ENCODE measurements at places on chromosomes 13 and 19. TPM values are rescaled to one million over a fixed set of nuclear protein-coding genes. Genes with fewer than 3 reads are reported as not detected.
A peak's percentile ranks its signal among the peaks of the same experiment; 100 is the strongest.

DNA sequence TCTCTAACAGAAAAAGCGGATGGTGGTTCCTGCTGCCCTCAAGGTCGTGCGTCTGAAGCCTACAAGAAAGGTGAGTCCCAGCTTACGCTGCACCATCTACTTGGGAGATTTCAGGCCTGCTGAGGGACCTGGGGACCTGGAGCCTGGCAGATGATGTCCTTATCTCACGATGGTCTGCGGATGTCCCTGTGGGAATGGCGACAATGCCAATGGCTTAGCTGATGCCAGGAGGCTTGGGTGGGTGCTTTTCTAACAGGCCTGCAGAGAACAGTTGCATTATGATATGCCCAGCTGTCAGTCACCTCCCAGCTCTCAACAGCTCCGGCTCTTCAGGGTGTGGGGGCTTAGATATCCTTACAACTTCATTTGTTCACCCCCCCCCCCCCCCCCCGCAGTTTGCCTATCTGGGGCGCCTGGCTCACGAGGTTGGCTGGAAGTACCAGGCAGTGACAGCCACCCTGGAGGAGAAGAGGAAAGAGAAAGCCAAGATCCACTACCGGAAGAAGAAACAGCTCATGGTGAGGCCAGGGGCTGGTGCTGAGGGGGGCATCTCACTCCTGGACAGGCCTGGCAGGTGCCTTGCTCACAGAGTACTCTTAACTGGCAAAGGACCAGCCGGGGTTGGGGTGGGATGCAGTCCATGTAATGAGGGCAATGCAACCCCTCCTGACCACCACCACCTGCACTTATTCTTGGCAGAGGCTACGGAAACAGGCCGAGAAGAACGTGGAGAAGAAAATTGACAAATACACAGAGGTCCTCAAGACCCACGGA, 3.8 kb downstream of the RPL13A start:
- no peaks in the 10 kb centered on the region for H3K27me3 ChIP-seq
- no peak overlapping the region for H3K4me3 ChIP-seq
- peaks cover 14% of the 10 kb centered on the region for H3K4me1 ChIP-seq
- no peak overlapping the region for H3K27ac ChIP-seq
- no peak for DNase-seq
- H3K36me3 ChIP-seq, result peaks cover 36% of the 10 kb centered on the region

DNA sequence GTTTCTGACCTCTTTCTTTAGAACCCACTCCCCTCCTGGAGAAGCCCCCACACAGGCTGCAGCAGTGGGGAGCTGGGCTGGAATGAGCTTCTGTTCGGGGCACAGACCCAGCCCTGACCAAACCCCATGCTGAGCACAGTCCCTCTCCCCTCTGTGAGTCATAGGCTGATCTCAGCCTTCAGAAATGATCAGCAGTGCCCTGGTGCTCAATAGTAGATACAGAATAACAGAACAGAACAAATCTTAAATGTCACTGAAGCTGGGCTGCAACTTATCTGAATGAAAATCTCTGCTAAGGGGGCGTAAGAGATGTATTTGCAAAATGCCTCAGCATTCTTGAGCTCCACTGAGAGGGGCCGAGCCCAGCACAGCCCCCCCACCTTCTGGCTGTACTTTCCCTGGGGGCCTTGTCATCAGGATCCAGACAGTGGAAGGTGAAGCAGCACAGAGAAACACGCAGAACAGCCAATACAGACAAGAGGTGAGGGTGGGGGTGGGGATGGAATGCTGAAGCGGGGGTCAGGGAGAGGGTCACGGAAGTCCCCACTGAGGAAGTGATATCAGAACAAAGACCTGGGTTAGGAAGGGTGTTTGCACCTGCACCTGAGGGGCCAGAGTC, 9.9 kb downstream of the ZNF665 start:
- DNase-seq, result peak; percentile 86
- peaks cover 15% of the 10 kb centered on the region for H3K4me1 ChIP-seq
- no peaks in the 10 kb centered on the region for H3K36me3 ChIP-seq
- peak overlapping the region; percentile 86 for H3K27ac ChIP-seq
- H3K27me3 ChIP-seq, result no peaks in the 10 kb centered on the region

DNA sequence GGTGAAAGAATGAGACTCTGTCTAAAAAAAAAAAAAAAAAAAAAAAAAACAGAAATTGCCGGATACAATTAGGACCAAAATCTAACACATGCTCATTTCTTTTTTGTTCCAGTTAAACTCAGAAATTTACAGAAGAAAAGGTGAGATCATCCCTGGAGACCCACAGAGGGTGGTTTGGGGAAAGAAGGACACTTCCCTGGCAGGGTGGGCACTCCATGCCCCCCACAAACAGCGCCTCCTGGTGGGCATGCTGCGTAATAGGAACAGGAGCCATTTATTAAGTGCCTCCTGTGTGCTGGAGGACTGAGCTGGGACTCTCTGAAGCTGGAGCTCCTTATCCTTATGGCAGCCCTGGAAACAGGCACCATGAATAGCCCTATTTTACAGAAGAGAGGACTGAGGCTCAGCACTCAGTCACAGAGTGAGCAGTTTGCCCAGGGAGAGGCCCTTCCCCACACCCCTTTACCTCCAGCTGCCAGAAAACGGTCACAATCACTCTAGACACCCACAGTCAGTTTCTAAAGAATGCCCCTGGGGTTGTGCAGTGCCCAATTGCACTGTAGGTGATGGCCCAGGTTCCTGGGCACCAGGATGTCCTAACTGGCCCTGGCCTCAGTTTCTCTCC, 10.1 kb downstream of the C19orf38 start:
- no peak for DNase-seq
- no peak overlapping the region for H3K4me3 ChIP-seq
- H3K36me3 ChIP-seq, result no peaks in the 10 kb centered on the region
- no peaks in the 10 kb centered on the region for H3K4me1 ChIP-seq
- no peaks in the 10 kb centered on the region for H3K27me3 ChIP-seq

Gene AMER2
- total RNA-seq, result 0.02 TPM

DNA sequence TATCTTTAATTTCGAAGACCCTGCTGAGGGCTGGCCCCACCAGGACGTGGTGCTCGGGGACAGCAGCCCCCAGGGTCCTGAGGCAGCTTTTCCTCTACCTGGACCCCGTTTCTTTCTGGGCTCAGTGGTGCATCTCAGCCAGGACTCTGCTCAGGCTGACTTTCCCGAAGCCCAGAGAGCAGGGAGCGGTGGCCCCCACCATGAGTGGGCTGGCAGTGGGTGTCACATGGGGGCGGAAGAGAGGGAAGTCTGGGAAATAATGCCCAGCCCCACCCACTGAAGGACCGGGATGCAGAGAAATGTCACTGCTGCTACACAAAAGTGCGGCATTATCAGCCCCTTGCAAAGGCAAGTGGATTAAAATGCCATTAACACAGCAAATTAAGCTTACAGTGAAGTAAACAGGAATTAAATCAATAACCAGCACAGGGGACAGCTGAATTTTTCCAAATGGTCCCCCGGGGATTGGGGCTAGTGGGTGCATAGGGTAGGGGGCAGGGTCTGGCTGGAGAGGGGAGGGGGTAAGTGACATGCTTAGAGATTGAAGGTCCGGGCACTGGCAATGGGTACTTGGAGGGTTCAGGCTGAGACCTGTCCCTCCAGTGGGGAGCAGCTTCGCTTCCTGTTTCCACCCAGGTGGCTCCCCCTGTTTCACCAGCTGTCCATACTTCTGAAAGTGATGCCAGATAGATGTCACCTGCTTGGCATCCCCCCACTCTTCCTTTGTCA, 177.3 kb downstream of the URI1 start:
- no peaks in the 10 kb centered on the region for H3K27me3 ChIP-seq
- no peak overlapping the region for H3K4me3 ChIP-seq
- DNase-seq, result no peak
- no peak overlapping the region for H3K27ac ChIP-seq

Gene BRSK1
- 17.6 TPM for total RNA-seq

Gene LSR
- 18.1 TPM for total RNA-seq

DNA sequence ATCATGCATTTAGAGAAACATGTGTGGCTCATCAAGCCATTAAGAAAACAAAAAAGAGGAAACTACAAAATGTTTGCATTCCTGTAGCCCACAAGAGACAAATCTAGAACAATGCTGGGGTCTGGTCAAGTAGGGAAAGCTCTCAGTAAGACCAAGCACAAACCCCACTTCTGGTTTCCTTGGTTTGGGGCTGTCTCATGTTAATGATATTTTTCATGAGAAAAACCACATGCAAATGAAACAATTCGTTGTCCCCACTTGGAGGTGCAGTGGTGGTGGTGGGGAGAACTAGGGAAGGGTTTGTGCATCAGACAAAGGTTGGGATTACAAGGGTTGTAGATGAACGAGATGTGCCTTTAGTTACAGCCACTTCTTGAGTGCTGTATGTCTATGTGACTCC, 7.0 kb upstream of the RB1 start:
- no peaks in the 10 kb centered on the region for H3K36me3 ChIP-seq
- H3K27me3 ChIP-seq, result no peaks in the 10 kb centered on the region
- H3K27ac ChIP-seq, result no peak overlapping the region

- DNase-seq, result no peak
- no peak within 1 kb of the TSS for H3K27ac ChIP-seq
Measured at GRCh38 chr19:4338441-4339355, at the start of gene STAP2. Gene STAP2 (minus strand): TSS chr19:4338827. CDS start chr19:4338753, 74 bp downstream.

- no peak for DNase-seq
- H3K27me3 ChIP-seq, result no peaks in the 10 kb centered on the region
- no peaks in the 10 kb centered on the region for H3K36me3 ChIP-seq
- H3K4me1 ChIP-seq, result no peaks in the 10 kb centered on the region
- no peak overlapping the region for H3K27ac ChIP-seq
Measured at GRCh38 chr13:53079691-53080090, 51.1 kb downstream of the OLFM4 start.

- H3K4me1 ChIP-seq, result no peaks in the 10 kb centered on the region
- H3K27me3 ChIP-seq, result no peaks in the 10 kb centered on the region
- H3K4me3 ChIP-seq, result no peak overlapping the region
- no peak overlapping the region for H3K27ac ChIP-seq
Measured at GRCh38 chr13:95707442-95708390, 30.8 kb downstream of the DNAJC3 start.

DNA sequence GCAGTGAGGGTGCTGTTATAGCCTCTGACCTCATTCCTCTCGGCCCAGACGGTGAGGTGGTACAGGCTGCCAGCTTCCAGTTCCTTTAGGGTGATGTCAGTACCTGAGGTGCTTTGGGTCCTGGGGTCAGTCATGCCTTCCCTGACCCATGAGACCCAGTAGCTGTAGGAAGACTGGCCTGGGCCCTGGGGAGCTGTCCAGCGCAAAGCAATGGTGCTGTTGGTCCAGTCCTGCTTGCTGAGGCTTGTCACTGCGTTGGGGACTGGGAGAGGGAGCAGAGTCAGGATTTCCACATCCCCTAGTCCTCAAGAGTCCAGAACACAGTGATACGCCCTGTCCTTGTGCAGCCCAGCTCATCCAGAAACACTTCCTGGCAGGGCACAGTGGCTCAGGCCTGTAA, 10.7 kb downstream of the PTPRH start:
- no peaks in the 10 kb centered on the region for H3K27me3 ChIP-seq
- H3K4me1 ChIP-seq, result no peaks in the 10 kb centered on the region
- H3K27ac ChIP-seq, result no peak overlapping the region
- H3K4me3 ChIP-seq, result no peak overlapping the region
- H3K36me3 ChIP-seq, result no peaks in the 10 kb centered on the region

DNA sequence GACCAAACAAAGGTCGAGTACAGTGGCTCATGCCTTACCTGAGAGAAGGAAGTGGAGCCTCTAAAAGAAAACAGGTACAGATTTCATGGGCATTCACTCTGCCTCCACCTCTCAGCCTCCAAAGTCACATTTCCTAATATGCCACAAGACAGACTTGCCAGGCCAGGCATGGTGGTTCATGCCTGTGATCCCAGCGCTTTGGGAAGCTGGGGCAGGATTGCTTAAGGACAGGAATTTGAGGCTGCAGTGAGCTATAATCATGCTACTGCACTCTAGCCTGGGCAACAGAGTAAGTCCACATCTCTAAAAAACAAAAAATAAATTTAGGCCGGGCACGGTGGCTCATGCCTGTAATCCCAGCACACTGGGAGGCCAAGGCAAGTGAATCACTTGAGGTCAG, 10.9 kb upstream of the DNMT1 start:
- DNase-seq, result no peak
- H3K27ac ChIP-seq, result no peak overlapping the region
- H3K4me1 ChIP-seq, result peaks cover 19% of the 10 kb centered on the region
- H3K4me3 ChIP-seq, result no peak overlapping the region
- no peaks in the 10 kb centered on the region for H3K36me3 ChIP-seq
- no peaks in the 10 kb centered on the region for H3K27me3 ChIP-seq

Gene PLEKHF1
- total RNA-seq, result 13.1 TPM

GRCh38 chr13:102040812-102041211, 361.0 kb downstream of the FGF14 start:
- H3K27ac ChIP-seq, result no peak overlapping the region
- no peaks in the 10 kb centered on the region for H3K27me3 ChIP-seq
- no peaks in the 10 kb centered on the region for H3K4me1 ChIP-seq
- H3K36me3 ChIP-seq, result no peaks in the 10 kb centered on the region

GRCh38 chr13:98237331-98237730, 60.3 kb upstream of the RNF113B start:
- peaks cover 11% of the 10 kb centered on the region for H3K4me1 ChIP-seq
- DNase-seq, result no peak
- no peaks in the 10 kb centered on the region for H3K27me3 ChIP-seq
- no peak overlapping the region for H3K27ac ChIP-seq
- no peaks in the 10 kb centered on the region for H3K36me3 ChIP-seq

DNA sequence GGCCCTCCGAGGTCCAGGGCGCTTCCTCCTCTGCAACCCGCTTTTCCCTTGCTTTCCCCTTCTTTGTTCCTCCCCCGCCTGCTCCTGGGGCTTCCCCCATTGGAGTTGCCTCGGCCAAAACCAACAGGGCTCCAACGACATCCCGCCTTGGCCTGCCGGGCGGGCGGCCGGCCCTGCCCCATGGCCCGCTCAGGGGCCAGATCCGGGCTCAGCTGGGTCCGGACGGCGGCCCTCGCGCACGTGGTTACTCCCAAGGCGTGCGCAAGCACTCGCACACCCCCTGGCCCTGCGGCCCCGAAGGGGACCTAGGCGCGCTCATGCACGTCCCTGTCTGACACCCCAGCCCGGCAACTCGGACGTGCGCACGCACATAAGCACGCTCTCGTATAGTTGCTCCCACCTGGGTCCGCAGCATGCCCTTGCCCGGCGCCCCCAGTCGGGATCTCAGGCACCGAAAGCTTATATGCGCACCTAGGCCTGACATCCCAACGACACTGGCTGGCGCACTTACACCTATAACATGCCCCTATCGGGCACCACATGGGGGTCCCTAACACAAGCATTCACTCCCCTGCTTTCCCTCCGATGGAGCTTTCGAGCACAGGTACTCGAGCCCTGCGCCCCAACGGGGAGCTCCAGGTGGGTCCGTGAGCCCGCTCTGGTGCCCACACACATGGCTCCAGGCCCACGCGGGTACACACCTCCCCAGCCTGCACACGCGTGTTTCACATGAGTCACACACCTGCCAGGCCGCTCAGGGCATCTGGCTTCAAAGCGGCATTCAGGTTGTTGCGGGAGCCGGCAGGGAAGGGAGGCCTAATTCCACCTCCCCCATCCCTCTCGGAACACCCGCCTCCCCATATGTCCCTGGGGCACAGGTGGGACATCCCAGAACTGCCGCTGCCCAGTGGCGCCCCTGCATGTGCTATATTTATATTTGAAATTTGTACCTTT, 15.0 kb downstream of the NFIX start:
- H3K36me3 ChIP-seq, result no peaks in the 10 kb centered on the region
- H3K27ac ChIP-seq, result no peak overlapping the region
- H3K4me1 ChIP-seq, result peaks cover 50% of the 10 kb centered on the region
- DNase-seq, result no peak
- no peaks in the 10 kb centered on the region for H3K27me3 ChIP-seq

Gene MPV17L2
- 21.8 TPM for total RNA-seq

GRCh38 chr13:101896541-101896940, 444.1 kb downstream of the ITGBL1 start:
- DNase-seq, result no peak
- no peaks in the 10 kb centered on the region for H3K4me1 ChIP-seq
- H3K27ac ChIP-seq, result no peak overlapping the region
- H3K4me3 ChIP-seq, result no peak overlapping the region
- H3K36me3 ChIP-seq, result no peaks in the 10 kb centered on the region

Gene CAPN12
- total RNA-seq, result 4.6 TPM
